ENCODE measurements at places on chromosomes 5 and 9. TPM values are rescaled to one million over a fixed set of nuclear protein-coding genes. Genes with fewer than 3 reads are reported as not detected.

The IL4 gene
- not detected for total RNA-seq

The SEMA4D gene
- 12.0 TPM for total RNA-seq

The LCN15 gene
- not detected for total RNA-seq

The FTMT gene
- not detected for total RNA-seq

The WNT8A gene
- total RNA-seq = not detected

The SLC34A1 gene
- total RNA-seq = not detected

The CDC20B gene
- total RNA-seq = 0.78 TPM

The FAM221B gene
- not detected for total RNA-seq

The MARCHF3 gene
- total RNA-seq = 13.3 TPM

The PLPP1 gene
- 31.5 TPM for total RNA-seq

The C5orf52 gene
- total RNA-seq = not detected

The KCNIP1 gene
- 14.5 TPM for total RNA-seq

The CSNK1G3 gene
- total RNA-seq = 228 TPM

The ZNF366 gene
- 0.94 TPM for total RNA-seq

The MPDZ gene
- 40.4 TPM for total RNA-seq

The SLCO4C1 gene
- 0.47 TPM for total RNA-seq

The FIBCD1 gene
- total RNA-seq = 1.4 TPM

The SCGB3A2 gene
- total RNA-seq = not detected

The CDX1 gene
- total RNA-seq = not detected

The SLC24A2 gene
- total RNA-seq = 10.8 TPM

The MEIKIN gene
- 1.7 TPM for total RNA-seq

The PTGS1 gene
- 0.47 TPM for total RNA-seq

The PCDHB11 gene
- 10.5 TPM for total RNA-seq

The PDE8B gene
- total RNA-seq = 5.3 TPM

The DRD1 gene
- total RNA-seq = 6.1 TPM

The PCDHAC1 gene
- 74.1 TPM for total RNA-seq
